ENCODE measurements at places on chromosomes 7 and 10.

DNA sequence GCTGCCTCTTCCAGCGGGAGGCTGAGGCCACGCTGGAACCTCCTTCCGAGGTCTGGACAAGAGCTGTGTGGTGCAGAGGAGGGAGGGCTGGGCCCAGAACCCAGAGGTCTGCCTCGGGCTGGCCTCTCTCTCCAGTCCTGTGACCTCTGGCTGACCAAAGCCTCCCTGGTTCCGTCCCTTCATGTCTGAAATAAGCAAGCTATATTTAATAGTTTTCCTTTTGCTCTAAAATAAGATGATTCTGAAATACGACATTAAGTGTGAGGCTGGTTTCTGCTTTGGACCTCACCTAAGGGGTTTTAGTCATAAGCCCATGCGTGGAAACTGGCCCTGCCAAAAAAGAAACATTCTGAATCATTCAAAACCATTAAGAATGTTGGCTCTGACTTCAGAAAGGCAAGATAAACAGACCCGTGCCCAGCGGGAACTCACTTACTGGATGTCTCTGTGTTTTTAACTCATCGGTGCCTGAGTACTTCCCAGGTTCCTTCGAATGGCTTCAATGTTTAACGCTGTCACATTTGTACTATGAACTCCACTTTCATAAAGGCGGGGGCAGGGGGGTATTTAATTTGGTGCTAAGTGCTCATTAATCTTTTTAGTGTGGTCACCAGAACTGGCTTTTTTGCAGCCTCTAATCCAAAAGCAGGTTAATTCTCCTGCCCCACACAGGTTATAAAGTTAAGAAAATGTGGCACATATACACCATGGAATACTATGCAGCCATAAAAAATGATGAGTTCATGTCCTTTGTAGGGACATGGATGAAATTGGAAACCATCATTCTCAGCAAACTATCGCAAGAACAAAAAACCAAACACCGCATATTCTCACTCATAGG, 157.5 kb upstream of the KLF14 start:
- no peak for DNase-seq

DNA sequence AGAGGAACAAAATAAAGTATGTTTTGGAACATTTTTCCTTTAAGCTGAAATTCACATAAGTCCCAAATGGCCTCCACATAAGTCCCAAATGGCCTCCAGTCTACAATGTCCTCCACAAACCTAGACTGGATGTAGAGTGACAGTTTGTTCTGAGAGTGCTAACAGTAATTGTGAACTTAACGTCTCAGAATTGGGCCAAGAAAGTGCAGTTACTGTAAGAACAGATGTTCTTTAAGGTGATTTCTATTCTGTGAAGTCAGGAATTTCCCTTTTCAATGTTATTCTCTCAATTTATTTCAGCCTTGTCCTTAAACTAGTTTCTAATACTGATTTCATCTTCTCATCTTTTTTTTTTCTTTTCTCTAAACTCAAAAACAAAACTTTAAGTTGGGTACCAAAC, 188.7 kb upstream of the SEMA3E start:
- no peak for DNase-seq

DNA sequence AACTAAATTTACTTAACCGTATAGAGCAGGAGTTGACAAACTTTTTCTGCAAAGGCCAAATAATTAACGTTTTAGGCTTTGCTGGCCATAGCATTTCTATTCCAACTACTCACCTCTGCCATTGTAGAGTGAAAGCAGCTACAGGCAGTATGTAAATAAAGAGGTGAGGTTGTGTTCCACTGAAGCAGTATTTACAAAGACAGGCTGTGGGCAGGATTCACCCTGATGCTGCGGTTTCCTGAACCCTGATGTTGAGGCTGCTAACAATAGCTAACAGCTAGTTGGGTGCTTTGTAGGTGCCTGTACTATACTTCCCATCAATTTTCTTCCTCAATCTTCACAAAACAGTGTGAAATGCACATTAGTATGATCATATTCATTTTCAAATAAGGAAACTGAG, 47.0 kb upstream of the LAMB1 start:
- no peak for DNase-seq

GRCh38 chr7:12746211-12746610, 58.8 kb downstream of the ARL4A start:
- no peak for DNase-seq

- DNase-seq = no peak
Observed at GRCh38 chr7:81789406-81790119, 19.7 kb upstream of the HGF start.

GRCh38 chr10:114239117-114239993, at the start of gene VWA2:
Gene VWA2, plus strand, starts transcription at chr10:114239254. Its CDS starts 9,460 bp downstream, at chr10:114248714.
- DNase-seq = no peak

GRCh38 chr10:132562916-132563456, 25.4 kb downstream of the INPP5A start:
- DNase-seq = no peak

- no peak for DNase-seq
Observed at GRCh38 chr10:113485736-113486135, 67.1 kb upstream of the HABP2 start.

GRCh38 chr10:108785011-108785410, 1138.3 kb downstream of the XPNPEP1 start:
- no peak for DNase-seq

- DNase-seq = no peak
Observed at GRCh38 chr10:70277396-70278030, 6.3 kb downstream of the NPFFR1 start.

All from CD8-positive, alpha-beta T cell (primary cell).